ENCODE measurements at places on chromosomes 13 and 19.

GRCh38 chr19:12778017-12778904 lies 2.9 kb upstream of the HOOK2 start:
- DNase-seq: no peak

DNA sequence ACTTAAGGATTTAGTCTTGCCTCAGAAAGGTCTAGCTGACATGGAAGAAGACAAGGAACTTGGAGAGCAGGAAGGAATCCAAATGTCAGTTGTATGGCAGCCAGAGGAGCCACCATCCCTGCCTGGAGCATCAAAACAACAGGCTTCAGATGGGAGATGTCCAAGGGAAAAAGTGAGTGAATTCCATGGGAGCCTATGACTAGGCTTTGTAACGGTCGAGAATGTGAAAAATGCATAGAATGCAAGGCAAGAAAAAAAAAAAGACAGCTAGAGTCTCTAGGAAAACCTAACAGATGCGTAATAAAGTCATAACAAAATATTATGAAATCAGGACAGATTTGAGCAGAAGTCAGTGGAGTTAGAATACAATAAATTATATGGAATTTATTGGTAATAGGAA lies 183.7 kb upstream of the LSM14A start:
- DNase-seq: no peak

DNA sequence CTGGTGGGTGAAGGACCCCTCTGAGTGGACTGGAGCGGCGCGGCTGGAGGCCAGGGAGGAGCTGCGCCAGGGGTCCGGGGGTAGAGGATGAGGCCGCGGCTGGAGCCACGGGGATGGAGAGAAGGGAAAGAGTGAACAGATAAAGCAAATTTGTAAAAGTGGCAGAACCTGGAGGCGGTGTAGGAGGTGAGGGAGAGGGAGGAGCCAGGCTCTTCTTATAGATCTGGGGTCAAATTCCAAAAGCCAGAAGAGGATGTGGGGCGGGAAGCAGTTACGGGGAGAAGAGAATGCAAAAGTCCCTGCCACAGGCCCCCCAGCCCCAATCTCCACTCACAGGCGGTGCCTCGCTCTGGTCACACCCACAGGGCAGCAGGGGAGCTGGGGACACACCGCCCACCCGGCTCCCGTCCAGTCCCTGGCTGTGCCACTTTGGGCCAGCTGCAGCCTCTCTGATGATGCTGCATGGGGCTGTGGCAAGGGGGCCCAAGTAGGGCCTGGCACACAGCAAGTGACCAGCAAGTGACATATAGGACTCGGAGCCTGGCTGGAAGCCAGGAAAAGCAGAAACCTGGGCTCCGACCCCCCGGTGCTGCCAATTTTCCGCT lies 11.1 kb downstream of the LRRC4B start:
- DNase-seq: no peak

- DNase-seq: no peak
Measured at GRCh38 chr13:31587698-31588266, 151.5 kb upstream of the RXFP2 start.

DNA sequence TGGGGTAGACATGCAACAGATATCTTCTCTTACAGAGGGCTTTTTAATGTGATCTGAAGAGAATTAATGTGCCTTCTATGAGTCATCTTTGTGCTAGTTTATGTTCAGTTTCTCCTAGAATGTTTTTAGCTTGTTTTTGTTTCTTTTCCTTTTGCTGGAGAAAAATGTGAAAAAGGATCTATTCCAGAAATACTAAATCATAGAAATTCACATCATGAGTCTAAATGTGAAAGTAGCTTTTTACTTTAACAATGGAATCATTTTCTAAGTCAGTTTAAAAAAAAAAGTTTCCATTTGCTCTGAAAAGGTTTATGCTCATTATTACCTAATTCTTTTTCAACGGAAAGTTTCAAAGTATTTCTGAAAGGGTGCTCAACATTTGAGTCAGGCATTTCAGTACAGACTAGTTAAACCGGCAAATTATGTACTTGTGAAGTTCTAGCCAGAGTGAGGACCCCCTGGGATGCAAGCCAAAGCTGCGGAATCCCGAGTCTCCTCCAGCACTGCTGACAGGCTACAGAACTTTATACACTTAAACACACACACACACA lies 72.9 kb downstream of the SPATA13 start:
- DNase-seq: no peak

GRCh38 chr19:8700956-8701355 lies 2.4 kb upstream of the ACTL9 start:
- DNase-seq: no peak

GRCh38 chr13:50126263-50126992 lies 111.2 kb downstream of the KCNRG start:
- DNase-seq: no peak

- DNase-seq: no peak
Measured at GRCh38 chr13:28650284-28650683, 8.6 kb upstream of the POMP start.

- DNase-seq: no peak
Measured at GRCh38 chr13:65881561-65882155, 1348.5 kb downstream of the PCDH9 start.

DNA sequence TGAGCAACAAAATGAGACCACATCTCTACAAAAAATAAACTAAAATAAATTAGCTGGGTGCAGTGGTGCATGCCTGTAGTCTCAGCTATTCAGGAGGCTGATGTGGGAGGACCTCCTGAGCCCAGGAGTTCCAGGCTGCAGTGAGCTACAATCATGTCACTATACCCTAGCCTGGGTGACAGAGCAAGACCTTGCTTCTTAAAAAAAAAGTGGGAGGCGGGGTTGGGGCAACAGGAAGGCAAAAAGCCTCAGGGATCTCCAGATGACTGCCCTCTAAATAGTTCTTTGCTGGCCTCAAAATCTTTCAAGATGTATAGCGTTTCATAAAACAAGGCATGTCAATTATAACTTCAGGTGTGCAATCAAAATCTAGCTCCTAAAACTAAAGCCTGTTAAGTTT lies 18.5 kb downstream of the CEACAM8 start:
- DNase-seq: no peak

- no peak for DNase-seq
Measured at GRCh38 chr13:28485996-28486543, 8.9 kb downstream of the FLT1 start.

DNA sequence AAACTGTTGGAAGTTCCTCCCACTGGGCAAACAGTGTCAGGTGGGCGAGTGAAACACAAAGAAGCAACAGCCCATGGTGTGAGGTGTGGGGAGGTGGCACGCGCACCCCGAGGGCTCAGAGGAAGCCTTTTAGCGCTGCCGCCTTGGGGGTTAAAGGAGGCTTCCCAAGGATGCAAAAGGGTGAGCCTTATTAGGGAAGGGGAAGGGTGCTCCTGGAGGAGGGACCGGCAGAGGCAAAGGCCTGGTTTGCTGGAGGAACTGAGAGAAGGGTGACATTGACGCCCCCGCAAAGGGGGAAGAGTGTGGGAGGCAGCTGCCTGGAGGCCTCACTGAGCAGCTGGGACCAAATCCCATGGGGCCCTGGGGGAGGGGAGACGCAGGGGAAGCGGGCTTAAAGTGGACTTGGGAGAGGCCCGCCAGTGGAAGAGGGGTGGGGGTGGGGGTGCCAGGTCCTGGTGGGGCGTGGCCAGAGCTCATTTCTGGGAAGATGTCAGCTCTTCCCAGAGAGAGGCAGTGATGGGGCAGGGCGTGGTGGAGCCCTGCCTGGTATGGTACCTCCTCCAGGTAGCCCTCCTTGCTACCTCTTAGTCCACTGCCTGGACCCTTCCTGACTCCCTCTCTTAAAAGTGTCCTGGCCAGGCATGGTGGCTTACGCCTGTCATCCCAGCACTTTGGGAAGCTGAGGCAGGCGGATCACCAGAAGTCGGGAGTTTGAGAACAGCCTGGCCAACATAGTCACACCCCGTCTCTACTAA lies 12.0 kb upstream of the FCHO1 start:
- DNase-seq: no peak

- no peak for DNase-seq
Measured at GRCh38 chr19:39419003-39419402, 6.5 kb downstream of the PLEKHG2 start.

- DNase-seq: no peak
Measured at GRCh38 chr13:106701771-106702341, 133.9 kb upstream of the ARGLU1 start.

DNA sequence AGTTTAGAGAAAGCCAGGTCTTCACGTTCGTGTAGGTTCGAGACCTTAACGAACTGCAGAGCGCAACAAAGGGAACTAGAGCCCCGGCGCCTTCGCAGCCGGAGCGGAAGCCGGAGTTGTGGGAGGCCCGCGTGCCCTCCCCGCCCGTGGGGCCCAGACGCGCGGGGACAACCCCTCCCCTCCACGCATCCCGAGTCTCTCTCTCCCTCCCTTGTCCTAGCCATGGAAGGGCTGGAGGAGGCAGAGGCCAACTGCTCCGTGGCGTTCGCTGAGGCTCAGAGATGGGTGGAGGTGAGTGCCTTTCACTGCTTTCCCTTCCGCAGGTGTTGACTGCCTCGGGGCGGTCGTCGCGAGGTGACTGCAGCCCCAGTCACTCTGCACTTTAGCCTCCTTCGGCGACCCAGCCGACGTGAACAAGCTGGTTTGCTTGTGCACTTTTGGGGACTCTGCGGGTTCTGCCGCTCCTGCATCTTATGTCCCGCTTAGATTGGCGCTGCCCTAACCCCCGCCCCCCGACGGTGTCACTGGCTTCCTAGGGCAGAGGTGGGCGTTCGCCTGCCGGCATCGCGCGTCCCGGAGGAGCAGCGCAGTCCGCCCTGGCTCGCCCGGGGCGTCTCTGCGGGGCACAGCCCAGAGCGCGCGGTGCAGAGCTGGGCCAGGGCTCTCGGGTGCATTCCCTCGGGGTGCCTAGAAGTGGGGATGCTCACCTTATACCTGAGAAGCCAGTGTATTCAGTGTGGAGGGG lies 478 bp downstream of the LMO7 start:
- DNase-seq: peak; percentile 22

DNA sequence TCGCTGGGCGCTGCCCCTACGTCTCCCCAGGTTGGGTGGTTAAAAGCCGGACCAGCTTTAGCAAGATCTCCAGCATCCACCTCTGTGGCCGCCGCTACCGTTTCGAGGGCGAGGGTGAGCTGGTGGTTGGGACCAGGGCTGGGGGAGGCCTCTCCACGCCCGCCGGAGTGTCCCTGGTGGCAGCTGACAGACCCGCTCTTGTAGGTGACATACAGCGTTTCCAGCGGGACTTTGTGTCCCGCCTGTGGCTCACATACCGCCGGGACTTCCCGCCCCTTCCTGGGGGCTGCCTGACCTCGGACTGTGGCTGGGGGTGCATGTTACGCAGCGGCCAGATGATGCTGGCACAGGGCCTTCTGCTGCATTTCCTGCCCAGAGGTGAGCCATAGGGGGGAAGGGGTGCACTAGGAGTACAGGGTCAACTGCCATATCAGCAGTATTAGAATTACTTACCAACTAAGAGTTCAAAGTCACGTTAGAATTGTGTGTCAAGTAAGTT lies 1.1 kb downstream of the ATG4D start:
- no peak for DNase-seq

- peak; percentile 58 for DNase-seq
Measured at GRCh38 chr19:2168619-2169424, 5.1 kb downstream of the DOT1L start.

DNA sequence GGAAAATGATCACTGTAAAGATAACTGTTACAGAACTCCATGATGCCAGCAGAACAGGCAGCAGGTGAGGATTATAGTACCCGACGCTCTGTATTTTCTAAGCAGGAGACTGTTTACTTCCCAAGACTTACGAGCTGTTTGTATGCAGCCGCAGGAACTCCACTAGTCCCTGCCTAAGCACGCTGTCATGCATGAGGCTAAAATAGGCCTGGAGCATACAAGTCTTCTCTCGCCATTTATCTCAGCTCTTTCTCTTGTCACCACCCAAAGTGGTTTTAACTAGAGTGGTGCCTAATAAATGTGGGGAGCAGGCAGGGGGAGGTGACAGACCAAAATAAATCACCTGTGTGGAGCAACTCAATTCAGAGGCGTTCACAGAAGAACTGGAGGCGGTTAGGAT lies 175.8 kb downstream of the TDRD3 start:
- DNase-seq: no peak

- no peak for DNase-seq
Measured at GRCh38 chr13:40158218-40158617, 502.8 kb downstream of the COG6 start.

DNA sequence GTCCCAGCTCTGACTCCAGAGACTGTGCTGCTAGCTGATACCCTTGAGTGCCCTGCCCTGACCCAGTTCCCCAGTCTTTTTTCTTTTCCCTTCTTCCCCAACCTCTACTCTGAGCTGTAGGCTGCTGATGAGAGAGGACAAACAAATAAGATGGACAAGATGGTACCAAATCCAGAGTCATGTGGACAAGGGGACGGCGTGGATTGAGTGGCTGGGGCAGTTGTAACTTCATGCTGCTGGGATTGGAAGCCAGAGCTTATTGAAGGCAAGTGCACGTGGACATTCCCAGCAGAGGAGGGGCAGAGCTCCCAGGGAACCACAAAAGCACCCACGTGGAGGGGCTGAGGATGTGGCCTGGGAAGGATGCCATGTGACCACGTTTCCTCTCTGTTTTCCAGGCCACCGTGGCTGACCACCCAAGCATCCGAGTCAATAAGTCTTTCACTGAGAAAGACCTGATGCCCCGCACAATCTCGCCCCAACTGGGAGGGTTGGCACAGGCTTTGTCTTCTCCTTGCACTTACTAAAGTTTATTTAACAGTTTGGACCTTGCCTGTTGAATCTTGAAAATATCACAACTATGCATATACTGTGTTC lies 323.3 kb upstream of the ZNF507 start:
- DNase-seq: no peak

GRCh38 chr19:1082165-1082927 lies 12.8 kb downstream of the POLR2E start:
- peak; percentile 81 for DNase-seq

GRCh38 chr13:108963846-108964600 lies 334.6 kb downstream of the MYO16 start:
- no peak for DNase-seq

- DNase-seq: no peak
Measured at GRCh38 chr13:68834375-68834774, 1273.3 kb upstream of the ATXN8OS start.

DNA sequence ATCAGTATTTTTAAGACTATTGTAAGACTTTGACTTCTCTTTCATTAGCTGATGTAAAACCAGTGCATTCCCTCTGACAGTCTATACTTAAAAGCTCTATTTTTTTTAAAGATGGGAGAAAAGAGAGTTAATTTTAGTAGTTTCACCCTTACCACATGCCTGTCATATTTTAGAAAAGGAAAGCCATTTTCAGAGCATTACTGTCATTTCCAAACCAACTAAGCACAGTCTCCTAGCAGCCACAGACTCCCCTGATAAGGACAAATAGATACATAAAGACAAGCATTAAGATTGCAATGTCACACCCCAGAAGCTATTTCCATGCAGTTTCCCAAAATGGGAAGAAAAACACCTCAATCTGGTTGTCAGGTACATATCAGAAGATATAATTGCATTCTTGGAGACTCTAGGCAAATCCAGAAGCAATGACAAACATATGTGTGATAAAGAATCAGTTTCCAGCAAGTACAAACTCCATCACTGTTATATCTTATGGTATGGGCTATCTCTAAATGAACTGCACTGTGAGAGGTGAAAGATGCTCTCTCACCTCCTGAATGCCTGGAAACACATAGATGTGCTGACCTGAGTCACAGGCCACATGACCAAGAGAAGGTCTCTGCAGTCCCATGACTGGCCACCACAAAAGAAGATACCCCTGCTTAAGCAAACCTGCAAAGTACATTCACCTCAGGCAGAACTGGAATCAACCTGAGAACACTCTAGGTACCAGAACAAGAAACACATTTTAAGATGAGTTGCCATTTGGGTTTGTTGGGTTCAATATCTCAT lies 303.3 kb downstream of the POU4F1 start:
- DNase-seq: no peak

Measured in stimulated activated CD4-positive, alpha-beta T cell treated with anti-CD3 and anti-CD28 coated beads, Interleukin-4, amount 100 ng/mL, for 48 hours (primary cell).